HFF-Myc (cell line): ENCODE measurements at places on chromosomes 3 and 15.

- DNase-seq, result no peak
These were observed 253.6 kb upstream of the MRPL3 start for GRCh38 chr3:131756405-131756804.

GRCh38 chr15:37903919-37904625, 30.4 kb upstream of the TMCO5A start:
- no peak for DNase-seq

DNA sequence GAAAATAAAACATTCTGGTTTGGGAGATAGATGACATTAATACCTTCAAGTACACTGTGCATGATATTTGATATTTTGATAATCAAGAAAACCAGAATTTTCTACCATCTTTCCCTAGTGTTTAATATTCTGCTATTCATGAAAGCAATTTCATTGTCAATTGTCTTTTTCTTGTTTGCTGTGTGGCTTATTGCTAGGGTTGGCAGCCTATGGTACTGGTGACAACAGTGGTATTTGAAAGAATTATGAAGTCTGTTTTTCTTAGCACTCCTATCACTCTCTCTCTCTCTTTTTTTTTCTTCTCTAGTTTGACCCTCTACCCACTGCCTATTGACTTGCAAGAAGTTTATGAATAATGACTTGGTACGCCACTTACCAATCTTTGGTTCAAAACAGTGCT, 15.4 kb downstream of the RNF13 start:
- no peak for DNase-seq

DNA sequence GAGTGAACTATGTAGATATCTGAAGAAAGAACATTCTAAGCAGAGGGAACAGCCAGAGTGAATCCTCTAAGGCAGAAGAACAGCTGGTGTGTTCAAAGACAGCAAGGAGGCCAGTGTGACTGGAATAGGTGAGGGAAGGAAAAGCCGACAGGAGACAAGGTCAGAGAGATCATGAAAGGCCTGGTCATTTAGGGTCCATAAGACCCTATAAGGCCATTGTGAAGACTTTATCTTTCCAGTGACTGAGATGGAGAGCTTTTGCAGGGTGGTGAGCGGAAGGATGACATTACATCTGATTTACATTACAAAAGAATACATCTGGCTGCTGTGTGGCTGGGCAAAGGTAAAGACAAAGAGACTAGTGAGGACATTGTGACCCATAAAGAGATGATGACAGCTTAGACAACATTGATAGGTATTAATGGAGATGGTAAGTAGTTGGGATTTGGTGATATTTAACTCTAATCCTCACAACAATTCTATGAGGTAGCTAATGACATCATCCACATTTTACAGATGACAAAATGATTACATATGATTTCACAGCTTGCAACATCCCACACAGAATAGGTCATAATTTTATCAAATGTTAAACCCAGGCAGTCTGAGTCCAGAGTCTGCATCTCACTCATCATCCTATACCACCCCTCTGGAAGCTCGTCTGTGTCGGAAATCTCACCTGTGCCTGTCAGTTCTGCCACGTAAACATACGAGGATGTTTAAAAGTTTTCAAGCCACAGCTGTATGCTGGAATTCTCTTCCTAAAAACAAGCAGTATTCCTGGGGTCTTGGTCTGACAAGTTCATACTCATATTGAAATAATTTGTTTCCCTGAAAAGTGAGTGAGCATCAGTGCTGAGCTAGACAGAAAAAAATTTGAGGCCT, 70.2 kb upstream of the PIK3R4 start:
- DNase-seq, result no peak

DNA sequence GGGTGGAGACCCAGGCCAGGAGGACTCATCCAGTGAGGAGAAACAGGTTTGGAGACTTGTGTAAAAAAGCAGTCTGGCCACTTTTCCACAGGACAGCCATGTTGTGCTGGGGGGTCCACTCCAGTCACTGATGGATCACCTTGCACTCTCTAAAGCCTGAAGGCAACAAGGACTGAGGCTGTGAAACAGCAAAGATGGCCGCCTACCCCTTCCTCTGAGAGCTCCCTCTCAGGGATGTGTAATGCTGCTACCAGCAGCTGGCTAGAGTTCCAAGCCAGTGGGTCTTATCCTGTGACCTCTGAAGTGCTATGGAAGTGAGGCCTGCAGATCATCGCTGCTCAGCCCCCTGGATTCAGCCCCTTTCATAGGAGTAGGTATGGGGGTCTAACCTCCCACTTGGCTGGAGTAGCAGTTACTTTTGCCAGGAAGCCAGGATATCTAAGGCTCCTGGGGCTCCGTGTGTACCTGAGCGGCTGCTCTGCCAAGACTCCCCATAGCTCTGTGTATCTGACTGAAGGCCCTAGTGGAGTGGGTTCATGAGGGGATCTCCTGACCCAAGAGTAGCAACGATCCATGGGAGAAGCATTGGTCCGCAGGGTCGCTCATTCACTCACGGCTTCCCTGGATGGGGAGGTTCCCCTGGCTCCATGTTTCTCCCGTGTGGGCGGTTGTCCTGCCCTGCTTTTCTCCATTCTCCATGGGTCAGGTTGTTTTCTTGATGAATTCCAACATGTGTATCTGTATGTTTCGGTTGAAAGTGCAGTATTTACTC, 69.9 kb upstream of the TNFSF10 start:
- DNase-seq, result no peak

GRCh38 chr15:78565951-78566774, 843 bp downstream of the CHRNA5 start:
- DNase-seq, result peak; percentile 2

GRCh38 chr15:75225951-75226732, 24.5 kb downstream of the C15orf39 start:
- no peak for DNase-seq

- DNase-seq, result no peak
These were observed 73.3 kb upstream of the ATP13A5 start for GRCh38 chr3:193451902-193452301.

DNA sequence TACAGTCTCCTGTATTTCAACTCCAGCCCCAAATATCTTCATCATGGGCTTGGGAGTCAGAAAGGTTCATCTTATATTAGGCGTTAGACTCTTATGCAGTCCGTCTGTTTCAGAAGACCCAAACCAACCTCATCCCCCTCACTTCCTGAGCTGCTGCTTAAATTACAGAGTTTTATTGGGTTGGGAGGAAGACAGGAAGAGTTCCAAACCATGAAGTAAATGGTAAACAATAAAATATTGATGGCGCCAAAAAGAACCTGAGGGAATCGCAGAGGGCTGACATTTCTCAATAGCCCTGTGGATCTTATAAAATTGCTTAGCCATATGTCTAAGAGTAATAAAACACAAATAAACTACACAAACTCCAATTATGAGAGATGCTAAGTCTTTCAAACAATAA, 116.9 kb upstream of the C3orf80 start:
- DNase-seq, result no peak

DNA sequence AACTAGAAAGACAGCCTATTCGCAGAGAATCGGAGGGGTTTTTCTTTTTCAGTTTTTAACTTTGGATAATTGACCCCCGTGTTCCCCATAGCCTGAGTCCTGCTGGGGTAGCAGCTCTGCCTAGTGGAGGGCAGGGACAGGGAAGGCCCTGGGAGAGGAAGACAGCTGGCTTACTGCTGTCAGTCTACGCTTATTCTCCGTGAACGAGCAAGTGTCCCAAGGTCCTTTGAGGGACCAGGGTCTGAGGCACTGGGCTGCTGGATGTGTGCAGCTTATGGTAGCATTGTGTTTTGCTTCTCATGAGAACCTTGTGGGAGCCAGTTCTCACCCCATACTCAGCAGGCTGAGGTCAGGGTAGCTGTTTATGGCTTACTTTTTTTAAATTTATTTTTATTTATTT, 3.0 kb downstream of the LIMD1 start:
- DNase-seq, result no peak

GRCh38 chr3:14524920-14525660, 15.1 kb downstream of the GRIP2 start:
- no peak for DNase-seq

DNA sequence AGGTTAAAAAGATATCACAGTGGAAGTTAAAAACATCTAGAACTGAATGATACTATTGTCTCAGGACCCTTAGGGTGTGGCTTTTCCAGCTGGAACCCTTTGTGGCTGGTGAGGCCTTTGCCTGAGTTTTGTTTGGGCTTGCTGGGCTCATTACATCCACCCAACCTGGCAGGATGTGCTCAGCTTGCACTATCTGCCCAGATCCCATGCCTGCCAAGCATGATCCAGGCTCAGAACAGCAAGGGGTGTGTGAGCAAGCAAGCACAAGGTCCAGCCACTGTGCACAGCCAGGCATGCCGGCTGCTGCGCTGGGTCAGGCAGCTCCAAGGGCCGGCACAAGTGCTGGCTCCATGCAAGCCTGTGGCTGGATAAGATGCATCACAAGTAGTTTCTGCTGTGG, 512.7 kb upstream of the CDIN1 start:
- DNase-seq, result no peak

DNA sequence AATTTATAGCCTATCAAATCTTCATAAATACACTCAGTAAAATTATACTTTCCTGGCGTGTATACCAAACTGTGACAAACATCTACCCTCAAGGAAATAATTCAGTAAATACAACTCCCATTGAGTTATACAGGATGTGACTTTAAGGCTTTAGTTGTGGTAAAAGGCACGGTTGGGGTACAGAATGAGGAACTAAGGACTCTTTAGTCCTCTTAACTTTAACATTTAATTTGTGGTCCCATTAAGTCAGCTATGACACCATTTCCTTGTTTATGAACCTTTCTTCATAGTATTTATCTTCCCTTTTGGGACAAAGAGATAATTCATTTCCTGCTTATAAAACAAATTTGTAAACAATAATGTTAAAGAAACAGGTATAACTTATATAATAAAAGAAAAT, 30.2 kb downstream of the IFT80 start:
- DNase-seq, result no peak

DNA sequence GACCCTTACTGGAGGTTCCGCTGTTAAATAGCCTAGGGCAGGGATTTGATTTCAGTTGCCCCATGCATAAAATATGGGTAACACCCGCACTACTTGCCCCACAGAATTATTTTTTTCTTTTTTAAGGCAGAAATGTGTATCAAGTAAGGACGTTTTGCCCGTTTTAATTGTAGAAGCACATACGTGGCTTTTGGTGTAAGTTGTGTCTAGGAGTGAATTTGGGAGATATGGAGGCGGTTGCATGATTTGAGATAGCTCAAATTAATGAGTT, 636 bp upstream of the LRRC58 start:
- no peak for DNase-seq

DNA sequence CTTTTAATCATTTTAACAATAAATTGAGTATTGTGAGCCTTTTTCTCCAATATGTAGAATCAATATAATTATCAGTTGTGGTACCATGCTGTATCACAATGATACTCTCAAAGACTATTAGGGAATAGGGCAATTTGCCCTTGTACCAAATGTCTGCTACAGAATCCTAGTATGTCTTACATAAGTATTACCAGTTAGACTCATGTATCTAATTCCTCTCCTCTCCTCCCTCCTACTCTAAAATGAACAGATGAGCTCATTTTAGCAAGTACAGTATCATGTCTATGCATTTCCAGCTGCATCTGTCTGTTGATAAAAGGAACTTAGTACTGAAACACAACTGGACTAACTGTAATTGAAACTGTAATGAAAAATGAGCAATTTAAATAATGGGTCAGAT, 124.3 kb upstream of the ATP11B start:
- no peak for DNase-seq

DNA sequence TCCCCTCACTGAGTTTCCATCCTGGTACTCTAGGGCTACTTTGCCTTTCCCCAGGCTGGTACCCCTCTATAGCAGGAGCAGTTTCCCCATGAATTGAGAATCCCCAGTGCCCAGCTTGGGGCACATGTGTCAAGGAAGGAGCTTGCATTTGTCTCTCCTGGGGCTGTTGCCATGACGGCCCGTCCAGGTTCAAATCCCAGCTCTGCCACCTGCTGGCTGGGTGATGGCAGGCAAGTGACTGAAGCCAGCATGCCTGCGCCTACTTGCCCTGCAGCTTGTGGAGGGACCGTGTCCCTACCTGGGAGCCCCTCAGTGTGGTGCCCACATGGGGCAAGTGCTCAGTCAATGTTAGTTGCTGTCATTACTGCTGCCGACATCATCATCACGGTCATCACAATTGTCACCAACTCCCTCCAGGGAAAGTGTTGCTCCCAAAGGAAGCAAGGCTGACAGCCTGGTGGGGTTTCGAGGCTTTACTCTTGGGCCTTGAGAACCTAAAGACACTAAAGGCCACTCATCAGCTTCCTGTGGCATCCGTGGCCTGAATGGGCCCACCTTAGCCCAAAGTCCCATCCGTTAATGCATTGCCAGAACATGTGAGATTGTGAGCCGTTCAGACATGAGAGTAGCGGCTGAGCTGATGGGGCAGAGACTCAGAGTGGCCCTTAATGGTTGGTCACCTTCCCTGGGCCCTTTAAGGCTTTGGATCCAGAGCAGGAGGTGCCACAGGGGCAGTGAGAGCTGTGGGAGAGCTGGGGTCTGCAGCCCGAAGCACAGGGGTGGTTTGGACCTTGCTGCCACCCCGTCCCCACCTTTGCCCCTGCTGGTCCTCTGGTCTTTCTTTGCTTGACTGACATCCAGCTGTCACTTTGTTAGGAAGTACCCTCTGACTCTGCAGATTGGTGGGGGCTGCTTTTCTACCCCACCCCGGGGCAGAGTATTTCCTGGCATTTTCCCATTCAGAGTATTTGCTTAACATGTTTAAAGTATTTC, 144.4 kb downstream of the DNAJB8 start:
- no peak for DNase-seq

DNA sequence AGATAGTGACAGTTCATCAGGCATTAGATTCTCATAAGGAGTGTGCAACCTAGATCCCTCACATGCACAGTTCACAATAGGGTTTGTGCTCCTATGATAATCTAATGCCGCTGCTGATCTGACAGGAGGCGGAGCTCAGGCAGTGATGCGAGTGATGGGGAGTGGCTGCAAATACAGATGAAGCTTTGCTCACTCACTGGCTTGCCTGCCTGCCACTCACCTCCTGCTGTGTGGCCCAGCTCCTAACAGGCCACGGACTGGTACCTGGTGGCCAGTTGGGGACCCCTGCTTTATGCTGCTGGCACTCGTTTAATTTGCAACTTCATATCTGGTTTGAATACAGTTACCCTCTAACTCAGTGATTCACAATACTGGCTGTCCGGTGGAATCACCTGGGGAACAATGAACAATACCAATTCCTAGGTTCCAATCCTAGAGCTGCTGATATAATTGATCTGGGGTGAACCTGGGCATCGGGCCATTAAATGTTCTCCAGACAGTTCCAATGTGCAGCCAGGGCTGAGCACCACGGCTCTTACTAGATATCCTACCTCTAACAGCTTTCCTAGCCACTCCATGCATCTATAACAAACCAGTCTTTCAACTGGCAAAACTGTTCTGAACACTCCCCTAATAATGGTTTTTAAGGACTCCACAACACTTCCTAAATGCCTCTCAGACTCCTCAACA, 131.4 kb downstream of the ATP1B3 start:
- DNase-seq, result no peak

DNA sequence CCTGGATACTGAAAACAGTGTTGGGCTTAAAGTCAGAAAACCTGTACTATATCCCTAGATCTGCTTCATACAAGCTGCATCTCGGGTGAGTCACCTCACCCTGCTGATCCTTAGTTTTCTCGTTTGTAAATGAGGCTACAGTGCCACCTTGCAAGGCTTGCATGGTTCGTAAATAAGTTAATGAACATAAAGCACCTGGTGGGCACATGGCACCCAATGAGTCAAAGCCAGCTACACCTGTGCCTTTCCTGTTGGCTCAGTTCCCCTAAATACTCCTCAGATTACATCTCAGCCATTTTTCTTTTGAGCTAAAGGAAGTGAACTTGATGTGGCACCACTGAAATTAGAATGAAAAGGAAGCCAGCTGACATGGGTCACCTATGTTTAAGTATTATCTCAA, 26.5 kb downstream of the RTP1 start:
- DNase-seq, result no peak
